Fibroblast of lung (primary cell): ENCODE measurements at places on chromosomes 3 and 15. TPM values are rescaled to one million over a fixed set of nuclear protein-coding genes. Genes with fewer than 3 reads are reported as not detected.

GRCh38 chr15:89161666-89162065 is 59.7 kb downstream of the RLBP1 start:
- no peak overlapping the region for H3K27ac ChIP-seq
- H3K27me3 ChIP-seq = no peaks in the 10 kb centered on the region
- no peak for DNase-seq
- H3K4me3 ChIP-seq = no peak overlapping the region

GRCh38 chr3:20488151-20488550 is 302.1 kb upstream of the SGO1 start:
- no peaks in the 10 kb centered on the region for H3K27me3 ChIP-seq
- no peak overlapping the region for H3K27ac ChIP-seq
- peak; percentile 43 for DNase-seq
- no peaks in the 10 kb centered on the region for H3K36me3 ChIP-seq

GRCh38 chr3:140394488-140395133 is 283.3 kb upstream of the TRIM42 start:
- no peaks in the 10 kb centered on the region for H3K4me1 ChIP-seq
- no peak overlapping the region for H3K27ac ChIP-seq
- no peaks in the 10 kb centered on the region for H3K36me3 ChIP-seq
- no peaks in the 10 kb centered on the region for H3K27me3 ChIP-seq

DNA sequence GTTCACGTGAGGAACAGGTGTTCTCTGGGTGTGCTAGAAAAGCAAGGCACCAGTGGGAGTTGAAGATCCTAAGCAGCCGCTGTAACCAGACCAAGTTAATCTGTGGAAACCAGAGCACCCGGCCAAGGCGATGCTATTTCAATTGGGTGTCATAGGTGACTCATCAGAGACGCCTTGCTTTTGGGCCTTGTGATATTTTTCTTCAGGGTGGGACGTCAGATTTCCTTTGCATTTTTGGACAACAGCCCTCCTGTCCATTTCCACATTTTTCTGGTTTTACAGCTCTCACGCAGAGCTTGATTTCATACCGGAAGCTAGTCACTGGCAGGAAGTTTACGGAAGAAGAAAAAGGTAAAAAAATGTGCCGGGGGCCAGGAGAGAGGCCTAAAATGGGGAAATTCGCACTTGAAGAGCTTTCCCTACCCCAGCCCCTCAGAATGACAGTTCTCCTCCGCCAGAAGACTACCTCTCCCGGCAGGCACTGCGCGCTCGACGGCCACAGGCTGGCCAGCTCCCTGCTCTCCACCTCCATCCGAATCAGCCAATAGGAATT is 471 bp upstream of the KBTBD8 start:
- peaks cover 3% of the 10 kb centered on the region for H3K4me1 ChIP-seq
- H3K27ac ChIP-seq = peak overlapping the region; percentile 78
- H3K36me3 ChIP-seq = no peaks in the 10 kb centered on the region
- peak overlapping the region; percentile 66 for H3K4me3 ChIP-seq

DNA sequence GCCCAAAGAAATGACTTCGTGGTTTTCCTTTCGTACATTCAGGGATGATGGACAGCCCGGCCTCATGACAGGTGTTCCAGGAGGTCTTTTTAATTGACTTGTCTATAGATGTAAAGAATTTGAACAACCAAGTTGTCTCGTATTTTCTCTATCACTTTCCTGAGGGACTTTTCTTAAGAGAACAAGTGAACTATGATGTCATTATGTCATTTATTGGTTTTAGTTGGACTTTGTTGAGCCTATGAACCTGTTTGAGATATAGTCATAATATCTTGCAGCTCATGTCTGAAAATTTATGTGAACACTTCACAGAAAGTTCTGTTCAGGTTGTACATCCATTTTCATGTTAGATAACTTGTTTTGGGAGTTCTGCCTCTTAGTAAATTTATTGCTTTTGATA is 89.2 kb downstream of the RBMS3 start:
- no peak overlapping the region for H3K27ac ChIP-seq
- no peaks in the 10 kb centered on the region for H3K27me3 ChIP-seq
- H3K36me3 ChIP-seq = no peaks in the 10 kb centered on the region
- DNase-seq = no peak
- H3K4me1 ChIP-seq = peaks cover 4% of the 10 kb centered on the region
- H3K4me3 ChIP-seq = no peak overlapping the region

DNA sequence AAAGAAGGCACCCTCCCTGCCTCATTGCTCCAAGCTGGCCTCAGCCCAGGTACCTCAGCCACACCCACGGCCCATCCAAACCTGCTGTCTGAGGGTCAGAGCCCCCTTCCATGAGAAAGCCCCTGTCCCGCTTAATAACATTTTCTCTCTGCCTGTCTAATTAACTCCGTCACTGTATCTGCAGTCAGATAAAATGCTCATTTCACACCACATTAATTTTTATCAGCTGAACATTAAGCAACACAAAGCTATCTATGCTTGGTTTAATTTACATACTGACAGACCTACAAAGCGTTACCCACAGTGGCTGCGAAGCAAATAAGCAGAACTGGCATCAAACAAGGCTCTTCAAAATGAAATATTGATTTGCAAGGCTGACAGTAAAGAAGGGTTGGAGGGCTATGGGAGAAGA is 309.8 kb upstream of the ICE2 start:
- H3K27ac ChIP-seq = no peak overlapping the region
- no peak overlapping the region for H3K4me3 ChIP-seq
- peaks cover 2% of the 10 kb centered on the region for H3K27me3 ChIP-seq

GRCh38 chr15:65336493-65337435 is 32.3 kb downstream of the RNU5B-1 start:
- no peak overlapping the region for H3K4me3 ChIP-seq
- H3K27me3 ChIP-seq = peaks cover 7% of the 10 kb centered on the region
- DNase-seq = no peak
- H3K4me1 ChIP-seq = no peaks in the 10 kb centered on the region
- no peaks in the 10 kb centered on the region for H3K36me3 ChIP-seq

DNA sequence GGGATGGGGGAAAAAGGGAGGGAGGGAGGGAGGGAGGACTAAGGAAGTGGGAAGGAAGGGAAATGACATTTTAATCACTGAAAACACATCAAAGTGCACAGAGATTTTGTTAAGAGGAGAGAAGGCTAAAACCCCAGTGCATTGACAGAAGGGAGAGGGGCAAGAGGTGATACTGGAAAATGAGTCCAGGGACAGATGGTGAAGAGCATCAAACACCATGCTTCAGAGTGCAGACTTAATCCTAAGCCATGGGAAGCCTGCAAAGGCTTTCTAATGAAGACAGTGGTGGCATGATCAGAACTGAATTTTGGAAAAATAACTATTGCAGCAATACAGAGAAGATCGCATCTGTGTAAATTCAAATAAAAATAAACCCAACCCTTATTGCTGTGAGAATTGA is 41.8 kb downstream of the HGD start:
- H3K4me3 ChIP-seq = no peak overlapping the region
- H3K4me1 ChIP-seq = no peaks in the 10 kb centered on the region
- no peak overlapping the region for H3K27ac ChIP-seq
- H3K27me3 ChIP-seq = no peaks in the 10 kb centered on the region
- H3K36me3 ChIP-seq = no peaks in the 10 kb centered on the region

EBLN2 gene
- 0.87 and 1.2 TPM in 2 replicates for polyA plus RNA-seq

PLAAT1 gene
- 0.07 and 0.18 TPM in 2 replicates for polyA plus RNA-seq
